ENCODE measurements at places on chromosomes 4 and X.

DNA sequence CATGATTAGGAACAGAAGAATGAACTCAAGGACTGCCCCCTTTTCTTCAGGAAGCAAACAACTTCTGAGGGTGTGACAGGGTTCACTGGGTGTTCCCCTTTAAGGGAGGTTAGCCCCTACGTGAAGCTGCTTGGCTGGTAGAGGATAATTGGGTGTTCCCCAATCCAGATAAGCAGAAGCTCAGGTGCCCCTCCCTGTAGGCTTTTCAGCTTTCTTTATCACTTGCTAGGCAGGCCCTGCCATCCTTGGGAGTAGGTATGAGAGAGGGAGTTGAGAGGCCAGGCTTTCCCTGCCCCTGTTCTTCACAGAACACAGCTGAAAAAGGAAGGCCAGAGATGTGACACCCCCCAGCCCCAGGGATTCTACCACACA is 44.2 kb downstream of the RTL9 start:
- peaks cover 3% of the 10 kb centered on the region for H3K4me1 ChIP-seq
- no peak for DNase-seq
- H3K36me3 ChIP-seq: no peaks in the 10 kb centered on the region
- no peak overlapping the region for H3K27ac ChIP-seq
- H3K27me3 ChIP-seq: no peaks in the 10 kb centered on the region
- no peak overlapping the region for H3K4me3 ChIP-seq

GRCh38 chrX:21738210-21738949 is 19.5 kb downstream of the SMPX start:
- peaks cover 4% of the 10 kb centered on the region for H3K27me3 ChIP-seq
- H3K4me1 ChIP-seq: peaks cover 19% of the 10 kb centered on the region
- peak overlapping the region; percentile 74 for H3K4me3 ChIP-seq
- H3K36me3 ChIP-seq: no peaks in the 10 kb centered on the region
- DNase-seq: peak; percentile 30

DNA sequence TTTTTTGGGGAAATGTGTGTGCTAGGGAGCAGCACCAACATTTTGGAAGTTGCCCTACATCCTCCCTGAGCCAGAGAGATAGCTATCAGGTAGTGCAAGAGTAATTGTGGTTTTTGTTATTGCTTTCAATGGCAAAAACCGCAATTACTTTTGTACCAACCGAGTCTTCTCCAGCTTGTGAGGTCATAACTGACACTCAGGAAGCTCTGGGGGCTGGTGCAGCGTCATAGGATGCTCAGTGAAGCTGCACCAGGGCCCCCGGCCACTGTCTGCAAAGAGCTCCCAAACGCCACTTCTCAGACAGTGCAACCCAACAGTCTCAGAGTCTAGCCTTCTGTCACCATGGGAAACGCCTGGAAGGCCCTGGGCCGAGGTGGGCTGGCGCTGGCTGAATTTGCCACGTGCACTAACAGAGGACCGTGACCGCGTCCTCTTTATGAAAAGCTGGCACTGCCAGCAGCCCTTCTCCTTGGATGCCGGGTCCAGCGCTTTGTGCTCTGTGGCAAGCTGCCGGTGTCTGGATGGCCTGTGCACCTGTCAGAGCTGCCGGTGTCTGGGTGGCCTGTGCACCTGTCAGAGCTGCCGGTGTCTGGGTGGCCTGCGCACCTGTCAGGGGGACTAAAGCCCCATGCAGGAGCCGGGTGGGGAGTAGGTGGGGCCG is 19.4 kb downstream of the SH3TC1 start:
- H3K4me3 ChIP-seq: no peak overlapping the region
- H3K4me1 ChIP-seq: peaks cover 19% of the 10 kb centered on the region
- H3K36me3 ChIP-seq: no peaks in the 10 kb centered on the region
- H3K27ac ChIP-seq: no peak overlapping the region
- DNase-seq: no peak
- no peaks in the 10 kb centered on the region for H3K27me3 ChIP-seq

DNA sequence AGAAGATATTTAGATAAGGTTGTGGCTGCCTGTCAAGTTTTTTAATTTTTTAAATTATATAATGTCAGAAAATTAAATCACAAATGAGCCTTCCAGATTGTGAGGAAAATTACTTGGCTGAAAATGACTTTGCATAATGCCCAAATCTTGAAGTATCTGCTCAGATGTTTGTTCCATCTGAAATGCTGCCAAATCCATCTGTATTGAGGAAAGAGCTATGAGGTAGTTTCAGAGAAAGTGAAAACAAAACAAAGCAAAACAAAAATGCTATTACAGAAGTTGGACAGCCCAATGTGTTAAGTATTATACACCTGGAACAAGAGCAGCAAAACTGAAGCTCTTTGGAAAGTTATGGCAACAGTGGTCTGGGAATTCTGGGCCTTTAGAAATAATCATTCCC is 23.3 kb upstream of the GUCY1B1 start:
- DNase-seq: no peak
- H3K27me3 ChIP-seq: no peaks in the 10 kb centered on the region
- H3K4me1 ChIP-seq: no peaks in the 10 kb centered on the region
- no peaks in the 10 kb centered on the region for H3K36me3 ChIP-seq
- H3K27ac ChIP-seq: no peak overlapping the region
